CD4-positive, alpha-beta T cell (primary cell): ENCODE measurements at places on chromosomes 6 and 20.
A peak's percentile ranks its signal among the peaks of the same experiment; 100 is the strongest.

DNA sequence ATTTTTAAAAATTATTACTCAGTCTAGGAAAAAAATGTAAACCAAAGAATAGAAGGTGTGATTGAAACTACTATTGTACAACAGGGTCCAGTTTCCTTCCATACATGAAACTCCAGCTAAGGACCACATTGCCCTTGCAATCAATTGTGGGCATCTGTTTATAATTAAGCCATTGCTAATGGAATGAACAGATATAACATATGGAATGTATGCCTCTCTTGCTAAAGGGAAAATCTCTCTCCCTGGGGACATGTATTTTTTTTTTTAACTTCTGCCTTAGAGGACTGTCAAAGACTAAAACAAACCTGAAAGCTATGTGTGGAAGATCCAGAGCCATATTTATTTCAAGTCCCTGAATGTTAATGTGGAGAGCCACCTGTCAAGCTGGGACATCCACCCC lies 336.8 kb upstream of the MANEA start:
- no peak for DNase-seq

DNA sequence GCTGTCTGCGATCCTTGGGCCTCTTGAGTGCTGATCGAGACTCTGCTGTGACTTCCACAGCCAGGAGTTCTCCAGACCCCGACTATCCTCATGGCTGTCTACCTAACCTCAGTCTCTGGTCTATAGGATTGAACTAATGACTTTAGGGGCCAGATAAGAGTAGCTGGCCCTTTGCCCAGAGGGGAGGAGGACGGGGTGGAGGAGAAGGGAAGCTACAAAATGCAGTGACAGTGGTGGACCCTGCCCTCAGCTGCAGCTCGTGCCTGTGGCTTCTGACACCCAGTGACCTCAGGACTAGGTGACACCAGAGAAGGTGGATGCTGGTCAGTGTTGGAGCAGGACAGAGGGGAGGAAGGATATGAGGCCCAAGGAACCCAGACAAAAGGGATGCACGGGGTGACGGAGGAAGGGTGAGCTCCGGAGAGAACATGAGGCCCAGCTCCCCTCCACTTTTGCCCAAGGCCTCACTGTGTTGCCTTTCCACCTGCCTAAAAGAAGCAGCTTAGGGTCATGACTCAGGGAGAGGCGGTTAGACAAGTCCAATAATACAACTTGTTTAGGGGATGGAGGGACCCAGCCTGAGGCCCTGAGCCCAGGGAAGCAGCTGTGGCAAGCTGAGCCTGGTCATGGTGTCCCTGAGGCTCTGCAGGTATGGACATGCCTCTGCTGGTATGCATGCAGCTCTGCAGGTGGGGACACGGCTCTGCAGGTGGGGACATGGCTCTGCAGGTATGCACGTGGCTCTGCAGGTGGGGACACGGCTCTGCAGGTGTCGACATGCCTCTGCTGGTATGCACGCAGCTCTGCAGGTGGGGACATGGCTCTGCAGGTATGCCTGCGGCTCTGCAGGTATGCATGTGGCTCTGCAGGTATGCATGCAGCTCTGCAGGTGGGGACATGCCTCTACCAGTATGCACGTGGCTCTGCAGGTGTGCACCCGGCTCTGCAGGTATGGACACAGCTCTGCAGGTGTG lies 67.7 kb downstream of the SYNJ2 start:
- no peak for DNase-seq

DNA sequence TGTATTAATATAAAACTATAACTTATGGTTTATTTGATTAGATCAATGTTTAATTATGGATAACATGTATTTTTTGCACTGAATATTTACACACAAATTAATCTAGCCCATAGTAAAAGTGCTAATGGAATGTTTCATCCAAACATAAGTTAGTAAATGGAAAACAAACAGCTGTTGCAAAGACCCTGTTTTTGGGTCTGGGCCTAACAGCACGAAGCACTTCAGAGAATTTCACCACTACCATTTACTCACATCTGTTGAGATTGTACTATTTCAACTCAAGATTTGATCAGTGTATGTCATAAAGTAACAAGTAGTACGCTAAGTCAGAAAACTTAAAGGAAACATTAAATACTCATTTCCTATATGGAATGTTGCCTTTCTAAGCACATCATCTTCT lies 359.6 kb downstream of the LAMA2 start:
- DNase-seq: no peak

GRCh38 chr6:89613790-89614189 lies 24.8 kb downstream of the LYRM2 start:
- DNase-seq: no peak

DNA sequence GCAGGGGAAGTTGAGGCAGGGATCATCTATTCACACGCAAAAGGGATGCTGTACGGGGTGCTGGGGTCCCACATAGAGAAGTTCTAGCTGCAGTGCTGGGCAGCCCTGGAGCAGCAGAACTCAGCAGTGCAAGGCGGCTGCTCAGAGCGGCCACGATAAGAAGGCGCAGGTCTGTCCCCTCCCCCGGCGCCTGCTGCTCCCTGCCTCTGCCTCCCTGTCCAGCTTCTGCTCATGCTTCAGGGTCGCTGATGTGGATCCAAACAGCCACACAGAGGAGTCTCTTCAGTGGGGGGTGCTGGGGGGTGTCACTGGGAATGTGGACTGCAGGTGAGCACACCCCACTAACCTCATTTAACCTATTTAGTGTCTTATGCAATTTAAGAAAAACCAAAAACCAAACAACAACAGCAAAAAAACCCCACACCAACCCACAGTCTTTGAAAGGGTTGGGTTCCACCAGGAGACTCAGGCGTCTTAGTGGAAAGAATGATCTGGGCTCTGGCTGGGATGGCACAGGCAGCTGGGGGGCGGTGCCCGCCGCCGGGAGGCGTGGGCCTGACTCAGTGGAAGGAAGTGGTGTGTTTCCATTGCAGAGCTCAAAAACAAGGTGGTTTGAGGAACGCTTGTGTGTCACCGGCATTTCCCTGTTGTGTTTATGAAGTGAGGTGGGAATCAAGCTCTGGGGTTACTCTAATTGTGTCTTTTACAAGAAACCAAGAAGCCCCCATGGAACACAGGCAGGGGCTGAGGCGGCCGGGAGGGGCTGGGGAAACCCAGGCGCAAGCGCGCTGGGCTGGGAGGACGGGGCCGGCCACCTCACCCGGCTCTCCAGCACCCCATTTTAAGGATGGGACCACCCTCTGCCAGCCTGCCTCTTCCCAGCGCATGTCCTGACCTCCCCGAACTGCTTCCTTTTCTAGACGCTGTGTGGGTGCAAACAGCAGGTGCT lies 55.1 kb downstream of the IRF4 start:
- DNase-seq: peak; percentile 67

GRCh38 chr6:169646906-169647567 lies 54.8 kb downstream of the WDR27 start:
- DNase-seq: no peak

- DNase-seq: no peak
These were observed 155.0 kb downstream of the GJA1 start for GRCh38 chr6:121590438-121590837.

DNA sequence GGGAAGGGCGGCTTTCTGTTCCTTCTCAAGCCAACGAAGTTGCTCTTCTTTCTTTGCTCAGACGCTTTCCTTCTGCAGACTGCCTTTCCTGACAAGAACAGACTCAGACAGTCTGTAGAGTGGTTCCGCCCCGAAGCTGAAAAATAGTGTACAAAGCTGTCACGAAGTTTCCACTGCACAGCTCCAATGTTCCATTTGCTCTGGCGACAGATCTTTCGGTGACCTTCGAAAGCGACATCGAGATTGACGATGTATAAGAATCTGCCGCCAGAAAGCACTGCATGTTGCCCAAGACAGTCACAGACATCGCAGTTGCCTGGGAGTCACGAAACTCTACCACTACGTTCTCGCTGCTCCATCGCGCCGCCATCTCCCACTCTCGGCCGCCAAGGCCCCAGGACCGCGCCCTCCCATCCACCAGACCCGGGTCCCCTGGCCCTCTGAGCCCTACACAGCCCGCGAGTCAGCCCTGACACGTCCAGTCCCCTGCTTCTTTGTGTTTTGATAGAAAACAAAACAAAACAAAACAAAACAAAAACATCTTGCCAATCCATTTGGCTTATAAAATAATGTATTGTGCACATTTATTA lies 42.1 kb upstream of the ZNF184 start:
- DNase-seq: no peak

DNA sequence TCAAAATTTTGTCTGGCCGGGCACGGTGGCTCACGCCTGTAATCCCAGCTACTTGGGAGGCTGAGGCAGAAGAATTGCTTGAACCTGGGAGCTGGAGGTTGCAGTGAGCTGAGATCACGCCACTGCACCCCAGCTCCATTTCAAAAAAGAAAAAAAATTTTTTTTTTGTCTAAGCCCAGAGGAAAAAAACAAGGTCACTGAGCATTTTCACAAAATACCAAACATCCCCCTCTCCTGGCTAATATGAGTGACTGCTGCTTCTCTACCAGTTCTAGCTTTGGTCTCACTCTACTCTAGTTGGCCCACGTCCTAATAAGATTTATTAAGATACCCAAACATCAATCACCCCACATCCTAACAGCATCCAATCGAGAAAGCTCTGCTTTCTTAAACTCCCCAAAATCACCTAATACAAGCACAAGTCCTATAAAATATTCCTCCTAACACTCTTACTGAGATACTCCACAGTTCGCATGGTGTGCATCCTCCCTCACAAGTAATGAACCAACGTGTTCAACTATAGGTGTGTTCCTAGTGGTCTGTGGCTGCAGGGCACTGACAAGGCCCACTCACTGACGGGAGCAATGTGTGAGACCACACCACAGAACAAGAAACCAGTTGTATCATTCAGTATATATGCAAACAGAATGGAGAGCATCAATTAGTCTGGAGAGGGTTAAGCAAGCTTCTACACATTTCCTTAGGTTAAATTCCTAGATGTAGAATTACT lies 64.2 kb downstream of the FKBP5 start:
- DNase-seq: peak; percentile 65

DNA sequence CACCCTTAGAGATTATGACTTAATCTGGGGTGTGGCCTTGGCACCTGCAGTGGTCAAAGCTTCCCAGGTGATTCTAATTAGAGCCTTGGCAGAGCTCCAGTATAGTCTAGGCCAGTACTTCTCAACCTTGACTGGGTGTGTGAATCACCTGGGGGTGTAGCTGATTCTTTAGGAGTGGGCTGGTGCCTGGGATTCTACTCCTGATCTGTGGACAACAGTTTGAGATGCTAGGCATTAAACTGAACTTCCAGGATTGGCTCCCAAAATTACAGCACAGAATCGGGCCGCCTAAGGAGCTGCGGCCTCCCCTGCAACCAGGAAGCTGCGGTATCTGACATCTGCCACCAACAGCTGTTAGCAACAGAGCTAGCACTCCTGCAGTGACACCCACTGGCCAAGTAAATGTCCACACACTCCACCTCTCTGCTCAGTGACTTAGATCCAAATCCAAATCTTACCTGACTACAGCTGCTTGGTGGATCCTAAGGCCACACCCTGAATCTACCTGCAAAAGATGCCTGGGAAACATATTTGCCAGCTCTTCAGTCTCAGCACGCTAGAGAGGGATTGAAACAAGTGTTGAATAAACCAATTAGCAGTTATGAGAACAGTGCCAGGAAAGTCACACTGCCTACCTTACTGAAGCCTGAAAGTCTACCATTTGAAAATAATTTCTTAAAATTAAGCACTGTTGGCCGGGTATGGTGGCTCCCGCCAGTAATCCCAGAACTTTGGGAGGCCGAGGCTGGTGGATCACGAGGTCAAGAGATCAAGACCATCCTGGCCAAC lies 126.7 kb downstream of the UNC5CL start:
- no peak for DNase-seq

- DNase-seq: no peak
These were observed 90.5 kb upstream of the TBX18 start for GRCh38 chr6:84854811-84855400.

DNA sequence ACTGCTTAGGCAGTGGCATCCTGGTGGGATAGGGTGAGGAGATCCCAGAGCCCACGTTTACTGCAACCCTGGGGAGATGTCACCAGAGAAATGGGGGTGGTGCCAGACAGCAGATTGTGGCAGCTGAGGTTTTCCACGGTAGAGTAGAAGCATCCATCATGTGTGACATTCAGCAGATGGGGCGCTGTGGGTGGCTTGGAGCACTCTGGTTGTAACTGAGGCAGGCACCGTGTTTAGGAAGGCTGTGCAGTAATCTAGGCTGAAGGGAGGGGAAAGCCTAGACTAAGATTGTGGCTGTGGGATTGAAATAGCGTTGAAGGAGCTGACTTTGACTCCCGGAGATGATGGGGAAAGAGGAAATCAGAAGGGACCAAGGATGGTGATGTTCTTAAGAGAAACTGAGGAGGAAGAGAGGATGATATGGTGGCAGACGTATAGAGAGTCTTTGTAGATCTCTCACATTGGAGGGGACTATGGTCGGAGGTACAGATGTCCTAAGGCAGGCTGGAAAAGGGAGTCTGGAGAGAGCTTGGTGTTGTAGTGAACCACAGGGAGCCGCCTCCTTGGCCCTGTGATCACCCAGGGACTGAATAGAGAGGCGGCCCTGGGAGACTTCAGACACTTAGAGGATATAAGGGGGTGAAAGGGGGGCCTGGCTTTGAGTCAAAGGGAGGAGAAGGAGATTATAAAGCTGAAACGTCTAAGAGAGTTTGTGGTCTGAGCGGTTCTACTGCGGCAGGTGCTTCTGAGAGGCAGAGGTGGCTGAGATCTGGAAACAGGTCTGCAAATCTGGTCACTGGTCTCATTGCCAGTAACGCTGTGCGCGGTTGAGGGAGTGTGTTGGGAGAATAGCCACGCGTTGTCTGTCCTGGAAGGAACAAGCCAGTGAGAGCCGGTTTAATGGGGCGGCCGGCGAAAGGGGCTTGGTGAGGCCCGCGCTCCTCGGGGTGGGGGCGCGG lies 792 bp upstream of the MICA start:
- DNase-seq: peak; percentile 18

DNA sequence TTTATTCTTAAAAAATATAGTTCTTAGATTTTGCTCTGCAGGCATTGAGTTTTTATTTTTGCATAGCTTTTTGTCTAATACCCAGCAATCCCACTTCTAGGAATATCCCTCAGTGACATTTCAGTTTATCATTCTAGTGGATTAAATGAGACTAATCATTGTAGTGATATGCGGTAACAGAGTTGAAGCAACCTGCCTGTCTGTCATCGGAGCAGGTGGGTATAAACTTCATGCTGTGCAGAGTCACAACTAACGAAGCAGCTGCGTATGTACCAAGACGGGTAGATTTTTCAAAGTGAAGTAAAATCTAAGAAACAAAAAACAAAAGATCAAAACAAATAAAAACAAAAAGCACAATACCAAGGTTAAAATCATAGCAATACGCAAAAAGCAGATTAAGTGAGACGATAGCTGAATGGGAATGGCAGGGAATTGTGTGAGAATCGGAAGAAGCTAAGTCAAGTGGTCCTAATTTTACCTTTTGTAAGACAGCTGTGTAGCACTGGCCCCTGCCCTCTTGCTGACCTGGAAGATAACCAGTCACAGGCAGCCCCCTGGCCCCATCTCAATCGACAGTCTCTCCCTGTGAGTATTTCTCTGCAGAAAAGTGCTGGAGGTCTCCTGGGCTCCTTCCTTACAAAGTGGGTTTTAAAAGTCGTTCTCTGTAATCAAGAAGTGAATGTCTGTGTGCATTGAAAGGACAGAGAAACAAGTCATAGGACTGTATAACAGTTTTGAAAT lies 169.2 kb downstream of the OR2B2 start:
- DNase-seq: no peak

GRCh38 chr6:2982426-2983117 lies 11.2 kb upstream of the SERPINB6 start:
- no peak for DNase-seq

GRCh38 chr6:71388068-71388744 lies 99.6 kb downstream of the OGFRL1 start:
- DNase-seq: no peak

GRCh38 chr6:133957780-133958242 lies 4.8 kb downstream of the TBPL1 start:
- DNase-seq: no peak
